ENCODE measurements at places on chromosomes 3 and 15. TPM values are rescaled to one million over a fixed set of nuclear protein-coding genes. Genes with fewer than 3 reads are reported as not detected.

The CPNE4 gene
- not detected for total RNA-seq

The HIGD2B gene
- total RNA-seq: not detected

The SLC51A gene
- total RNA-seq: 0.82 TPM

The CPEB1 gene
- 4.2 TPM for total RNA-seq

The CLDN11 gene
- total RNA-seq: 430 TPM

The KBTBD12 gene
- total RNA-seq: not detected

The CLDN16 gene
- total RNA-seq: not detected

The NOX5 gene
- not detected for total RNA-seq

The PEX11A gene
- total RNA-seq: 3.6 TPM

The SCAMP5 gene
- 0.68 TPM for total RNA-seq

The GPR27 gene
- not detected for total RNA-seq

The FOXB1 gene
- total RNA-seq: not detected

The CHRM5 gene
- under 0.01 TPM for total RNA-seq

The CCDC33 gene
- not detected for total RNA-seq

The C2CD4A gene
- 0.12 TPM for total RNA-seq

The VILL gene
- total RNA-seq: 7.0 TPM

The TRH gene
- total RNA-seq: 0.85 TPM

The OIP5 gene
- total RNA-seq: 0.58 TPM

The AEN gene
- total RNA-seq: 17.9 TPM

The CIDEC gene
- 92.0 TPM for total RNA-seq

The RHCG gene
- not detected for total RNA-seq

The TRPM1 gene
- not detected for total RNA-seq

The TMIE gene
- not detected for total RNA-seq

The ITIH1 gene
- total RNA-seq: not detected

The ATP1B3 gene
- 56.2 TPM for total RNA-seq

The CALML4 gene
- 0.77 TPM for total RNA-seq

The CD86 gene
- not detected for total RNA-seq

The PCOLCE2 gene
- 3.5 TPM for total RNA-seq

The PTPN23 gene
- total RNA-seq: 19.0 TPM

The FAIM gene
- total RNA-seq: 3.1 TPM

The SEMA3F gene
- total RNA-seq: 26.8 TPM

The KCNH8 gene
- not detected for total RNA-seq

The SKOR1 gene
- total RNA-seq: under 0.01 TPM

The FETUB gene
- total RNA-seq: not detected

The GHSR gene
- not detected for total RNA-seq

The A4GNT gene
- not detected for total RNA-seq
